ENCODE measurements at places on chromosomes 13 and 19.

- DNase-seq, result no peak
Measured at GRCh38 chr13:39876258-39876657, 220.8 kb downstream of the COG6 start.

- DNase-seq, result no peak
Measured at GRCh38 chr13:84845907-84846619, 953.2 kb downstream of the SLITRK6 start.

- no peak for DNase-seq
Measured at GRCh38 chr13:43411211-43411610, 375.6 kb downstream of the ENOX1 start.

- DNase-seq, result no peak
Measured at GRCh38 chr13:110028311-110028710, 241.9 kb upstream of the IRS2 start.

DNA sequence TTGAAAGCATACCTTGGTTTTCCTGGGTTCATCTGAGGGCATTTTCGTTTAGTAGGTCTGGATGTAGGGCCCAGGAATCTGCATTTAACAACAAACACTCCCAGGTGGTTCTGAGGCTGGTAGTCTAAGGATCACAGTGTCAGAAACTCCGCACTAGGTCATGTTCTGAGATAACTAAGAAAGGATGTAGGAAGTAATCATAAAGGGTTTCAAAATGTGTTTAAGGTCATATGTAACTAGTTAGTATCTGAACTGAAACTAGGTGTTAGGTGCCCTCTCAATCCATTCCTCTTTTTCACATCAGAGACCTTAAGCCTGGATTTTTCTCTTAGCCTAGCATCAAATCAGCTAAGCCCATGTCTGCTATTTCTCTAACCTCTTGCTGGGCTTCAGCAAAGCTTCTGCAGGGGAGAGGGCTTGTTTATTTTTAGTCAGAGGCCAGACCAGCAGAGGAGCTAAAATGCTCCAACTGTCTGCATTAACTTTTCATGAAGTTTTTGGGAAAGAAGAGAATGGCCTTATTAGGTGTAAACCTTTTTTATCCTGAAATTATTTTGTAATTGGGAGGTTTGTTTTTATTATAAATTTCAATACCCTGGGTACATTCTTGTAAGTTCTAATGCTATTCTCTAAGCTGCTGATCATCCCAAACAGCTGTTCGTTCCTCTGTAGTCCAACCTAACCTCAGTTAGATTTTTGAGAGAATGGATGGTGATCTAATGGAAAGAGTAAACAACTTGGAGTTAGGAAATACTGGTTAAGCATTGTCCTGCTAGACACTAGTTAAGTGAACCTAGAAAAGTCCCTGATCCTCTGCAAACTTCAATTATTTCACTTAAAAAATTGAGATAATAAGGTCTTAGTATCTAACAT is 262.8 kb upstream of the RFC3 start:
- no peak for DNase-seq

- DNase-seq, result no peak
Measured at GRCh38 chr13:74301258-74301935, 167.2 kb upstream of the KLF12 start.
